ENCODE measurements at places on chromosomes 6 and 20.

GRCh38 chr6:84249724-84250123 is 22.3 kb upstream of the CEP162 start:
- DNase-seq = no peak

DNA sequence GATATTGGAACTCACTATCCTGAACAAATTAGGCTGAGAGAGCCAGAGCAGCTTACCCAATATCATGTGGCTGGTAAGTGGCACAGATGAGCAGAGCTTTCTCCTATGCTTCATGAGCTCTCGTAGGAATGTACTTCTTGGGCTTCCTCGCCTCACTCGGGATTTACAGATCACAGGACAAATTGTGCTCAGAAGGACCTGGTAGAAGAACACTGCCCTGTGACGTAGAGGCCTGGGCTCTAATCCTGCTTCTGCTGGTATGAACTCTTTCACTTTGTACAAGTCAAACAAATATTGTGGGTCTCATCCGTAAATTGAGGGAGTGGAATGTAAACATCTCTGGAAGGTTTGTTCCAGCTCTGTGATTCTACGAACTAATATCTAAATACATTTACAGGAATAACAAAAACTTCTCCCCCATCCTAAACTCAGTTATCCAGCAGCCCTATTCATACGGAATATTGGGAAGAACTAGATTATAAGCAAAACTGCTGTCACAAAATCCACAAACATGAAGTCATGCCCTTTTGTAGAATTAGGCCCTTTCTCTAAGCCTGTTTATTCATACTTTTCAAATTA is 187.6 kb downstream of the CLIC5 start:
- no peak for DNase-seq

GRCh38 chr6:167045828-167046580 is 46.8 kb downstream of the CEP43 start:
- no peak for DNase-seq

- DNase-seq = no peak
These were observed 90.6 kb downstream of the ATXN1 start for GRCh38 chr6:16670617-16671051.

- peak; percentile 21 for DNase-seq
These were observed 456.4 kb downstream of the COL12A1 start for GRCh38 chr6:74749211-74750147.

- no peak for DNase-seq
These were observed 259.8 kb downstream of the CD109 start for GRCh38 chr6:73955800-73956199.

- no peak for DNase-seq
These were observed 140.6 kb upstream of the BEND6 start for GRCh38 chr6:56814308-56814707.

GRCh38 chr20:63167026-63167917 is 48.7 kb downstream of the YTHDF1 start:
- DNase-seq = no peak

GRCh38 chr6:26457264-26457805 is 420 bp upstream of the BTN2A1 start:
- no peak for DNase-seq

DNA sequence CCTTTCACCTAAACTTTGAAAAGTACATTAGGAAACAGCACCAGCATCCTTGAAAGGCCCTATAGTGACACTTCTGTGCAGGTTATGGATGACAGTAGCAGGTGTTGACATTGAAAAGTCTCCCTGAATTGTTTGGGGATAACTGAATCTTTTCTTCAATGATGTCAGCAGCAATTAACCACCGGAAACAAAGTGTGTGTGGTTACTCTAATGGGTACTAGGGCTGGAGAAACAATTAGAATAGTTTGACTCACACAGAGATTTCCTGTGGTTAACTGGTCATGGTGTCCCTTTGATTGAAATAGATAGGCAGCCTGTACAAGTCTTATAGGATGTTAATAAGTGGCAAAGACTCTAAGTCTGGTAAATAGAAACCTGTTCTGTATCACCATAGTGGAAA is 189.1 kb downstream of the TBX18 start:
- no peak for DNase-seq

DNA sequence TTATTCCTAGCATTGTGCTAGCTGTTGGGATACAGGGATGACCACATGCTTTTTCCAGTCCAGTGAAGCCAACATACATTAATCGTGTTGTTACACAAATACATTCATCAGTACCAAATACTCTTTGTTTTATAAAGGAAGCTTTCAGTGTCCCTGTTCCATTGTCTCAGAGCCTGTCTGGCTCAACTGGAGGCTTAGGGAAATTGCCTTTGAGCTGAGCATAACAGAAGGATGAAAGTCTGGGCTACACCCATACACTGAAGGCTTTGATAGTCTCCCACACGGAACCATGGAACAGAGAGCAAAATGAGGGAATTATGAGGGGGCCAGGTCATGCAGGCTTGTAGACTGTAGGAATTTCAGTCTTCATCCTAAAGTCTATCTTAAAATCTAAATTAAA is 126.4 kb upstream of the KCNQ5 start:
- DNase-seq = no peak
